CD4-positive, alpha-beta T cell (primary cell): ENCODE measurements at places on chromosomes 5 and 9.

- H3K4me3 ChIP-seq = no peak overlapping the region
- H3K27me3 ChIP-seq = peaks cover 6% of the 10 kb centered on the region
- DNase-seq = no peak
Measured at GRCh38 chr5:156685481-156685880, 164.6 kb upstream of the PPP1R2B start.

GRCh38 chr9:23850242-23850689, 24.2 kb upstream of the ELAVL2 start:
- no peak for DNase-seq
- no peak overlapping the region for H3K4me3 ChIP-seq

GRCh38 chr5:169248550-169248949, 52.4 kb downstream of the SLIT3 start:
- no peak overlapping the region for H3K4me3 ChIP-seq
- H3K27me3 ChIP-seq = no peaks in the 10 kb centered on the region
- H3K4me1 ChIP-seq = no peaks in the 10 kb centered on the region
- no peak overlapping the region for H3K27ac ChIP-seq

DNA sequence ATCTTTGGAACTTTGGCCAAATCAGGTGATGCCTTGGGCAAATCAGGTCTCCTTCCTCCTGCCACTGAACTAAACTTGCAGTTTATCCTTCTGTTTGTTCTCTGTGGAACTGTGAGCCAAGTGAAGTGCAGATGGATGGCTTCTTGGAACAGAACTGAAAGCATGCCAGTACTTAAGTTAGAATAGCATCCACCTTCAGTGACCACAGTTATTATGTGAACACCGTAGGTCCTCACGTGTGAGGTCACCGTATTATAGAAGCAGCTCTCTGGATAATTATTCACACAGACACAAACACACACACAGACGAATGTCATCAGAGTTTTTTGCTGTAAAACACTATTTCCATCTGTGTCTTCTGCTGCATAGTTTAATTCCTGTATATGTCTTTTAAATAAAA, 162.6 kb downstream of the EFNA5 start:
- no peaks in the 10 kb centered on the region for H3K4me1 ChIP-seq
- H3K27ac ChIP-seq = no peak overlapping the region
- H3K27me3 ChIP-seq = no peaks in the 10 kb centered on the region
- no peak for DNase-seq
- no peaks in the 10 kb centered on the region for H3K36me3 ChIP-seq

DNA sequence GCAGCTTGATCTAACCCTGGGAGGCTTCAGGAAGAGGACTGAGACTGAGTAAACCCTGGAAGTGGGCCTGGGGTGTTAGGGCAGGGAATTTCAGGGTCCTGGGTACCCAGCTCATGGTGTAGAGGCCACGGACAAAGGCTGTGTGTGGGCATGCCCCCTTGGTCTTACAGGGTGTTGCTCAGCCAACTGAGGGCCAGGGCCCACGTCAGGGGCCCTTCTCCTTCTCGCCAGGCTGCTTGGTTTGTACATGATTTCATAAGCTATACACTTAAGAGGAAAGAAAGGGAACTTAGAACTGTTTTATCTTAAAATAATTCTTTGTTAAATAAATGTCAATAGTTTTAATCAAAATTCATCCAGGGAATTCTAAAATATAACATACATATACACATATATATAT, 95.4 kb downstream of the TLE4 start:
- DNase-seq = no peak
- peaks cover 3% of the 10 kb centered on the region for H3K36me3 ChIP-seq
- H3K27ac ChIP-seq = no peak overlapping the region

DNA sequence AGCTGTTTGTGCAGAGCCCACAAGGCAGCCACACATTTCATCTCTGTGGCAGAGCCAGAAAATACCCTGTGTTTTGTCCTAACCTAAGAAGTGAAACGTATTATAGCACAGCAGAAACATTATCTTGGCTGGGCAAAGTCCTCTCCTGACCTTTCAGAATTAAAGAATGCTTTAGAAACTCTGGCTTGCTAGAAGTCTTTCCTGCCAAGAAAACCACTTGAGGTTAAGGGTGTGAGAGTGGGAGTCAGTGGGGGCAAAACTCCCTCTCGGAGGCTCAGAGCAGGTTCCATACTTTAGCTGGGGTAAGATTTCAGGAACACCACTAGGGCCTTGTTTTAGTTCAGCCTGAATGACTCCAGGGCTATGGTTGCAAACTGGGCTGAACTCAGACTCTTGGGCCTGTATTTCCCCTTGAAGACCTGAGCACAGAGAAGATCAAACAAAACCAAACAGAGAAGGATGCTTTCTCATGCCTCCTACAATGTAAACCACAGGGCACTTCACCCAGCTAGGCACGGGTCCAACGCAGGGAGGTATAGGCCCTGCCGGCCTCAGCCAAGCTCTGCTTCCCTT, 48.0 kb downstream of the ZNF366 start:
- H3K36me3 ChIP-seq = no peaks in the 10 kb centered on the region
- H3K27me3 ChIP-seq = no peaks in the 10 kb centered on the region
- H3K27ac ChIP-seq = no peak overlapping the region
- DNase-seq = no peak
- H3K4me1 ChIP-seq = no peaks in the 10 kb centered on the region

DNA sequence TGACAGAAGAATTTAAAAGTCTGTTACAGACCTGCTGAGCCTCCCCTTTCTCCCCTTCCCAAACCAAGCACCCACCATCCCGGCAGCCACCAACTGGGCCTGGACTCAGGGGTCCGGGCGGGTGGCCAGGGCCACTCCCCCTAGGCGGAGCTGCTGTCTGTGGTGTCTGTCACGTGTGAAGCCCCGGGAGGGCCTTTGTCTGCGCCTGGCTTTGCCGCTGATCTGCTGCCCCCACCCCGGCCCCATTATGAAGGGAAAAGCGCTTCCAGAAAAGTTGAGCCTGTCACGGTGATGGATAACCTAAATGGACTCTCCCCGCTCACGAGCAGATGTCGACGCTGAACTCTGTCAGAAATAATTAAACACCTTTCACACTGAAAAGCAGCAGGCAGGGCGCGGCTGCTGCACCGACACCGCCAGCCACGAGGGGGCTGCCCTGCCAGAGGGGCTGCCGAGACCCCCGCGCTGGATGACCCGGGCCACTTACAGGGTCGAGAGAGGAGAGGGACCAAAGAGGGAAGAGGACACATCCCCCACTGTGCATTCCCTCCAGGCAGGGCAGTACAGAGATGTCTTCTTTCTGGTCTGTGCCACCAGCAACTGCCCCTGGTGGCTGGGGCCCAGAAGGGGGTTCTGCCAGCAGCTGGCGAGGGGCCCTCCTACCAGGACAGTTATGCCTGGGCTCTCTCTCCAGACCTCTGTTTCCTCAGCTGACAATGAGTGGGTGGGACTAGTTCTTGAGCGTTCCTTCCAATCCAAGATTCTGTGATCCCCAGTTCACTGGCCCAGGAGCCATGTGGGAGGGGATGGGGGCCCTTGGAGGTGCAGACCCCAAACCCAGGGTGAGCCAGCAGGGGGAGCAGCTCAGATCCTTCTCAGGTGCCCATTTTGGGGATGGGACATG, 36.0 kb upstream of the BARHL1 start:
- peaks cover 4% of the 10 kb centered on the region for H3K4me1 ChIP-seq
- no peak for DNase-seq
- H3K4me3 ChIP-seq = no peak overlapping the region
- H3K27ac ChIP-seq = no peak overlapping the region

DNA sequence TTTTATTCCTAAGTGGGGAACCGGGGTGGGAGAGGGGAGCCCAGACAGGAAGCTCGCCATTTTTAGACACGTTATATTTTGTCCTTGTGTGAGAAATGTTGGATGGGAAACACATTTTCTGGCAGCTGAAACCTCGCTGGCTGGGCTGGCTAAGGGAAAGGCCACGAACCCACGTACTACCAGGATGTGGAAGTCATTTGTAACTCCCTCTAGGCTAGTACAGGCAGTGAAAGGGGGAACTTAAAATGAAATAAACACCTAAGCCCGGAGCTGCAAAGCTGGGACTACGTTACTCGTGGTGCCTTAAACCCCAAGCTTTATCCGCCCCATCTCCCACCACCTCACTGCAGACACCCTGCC, 42.5 kb downstream of the TMEM174 start:
- no peak for DNase-seq
- peaks cover 13% of the 10 kb centered on the region for H3K4me1 ChIP-seq
- H3K27me3 ChIP-seq = peaks cover 36% of the 10 kb centered on the region
- H3K27ac ChIP-seq = no peak overlapping the region
- H3K4me3 ChIP-seq = peak overlapping the region; percentile 28

DNA sequence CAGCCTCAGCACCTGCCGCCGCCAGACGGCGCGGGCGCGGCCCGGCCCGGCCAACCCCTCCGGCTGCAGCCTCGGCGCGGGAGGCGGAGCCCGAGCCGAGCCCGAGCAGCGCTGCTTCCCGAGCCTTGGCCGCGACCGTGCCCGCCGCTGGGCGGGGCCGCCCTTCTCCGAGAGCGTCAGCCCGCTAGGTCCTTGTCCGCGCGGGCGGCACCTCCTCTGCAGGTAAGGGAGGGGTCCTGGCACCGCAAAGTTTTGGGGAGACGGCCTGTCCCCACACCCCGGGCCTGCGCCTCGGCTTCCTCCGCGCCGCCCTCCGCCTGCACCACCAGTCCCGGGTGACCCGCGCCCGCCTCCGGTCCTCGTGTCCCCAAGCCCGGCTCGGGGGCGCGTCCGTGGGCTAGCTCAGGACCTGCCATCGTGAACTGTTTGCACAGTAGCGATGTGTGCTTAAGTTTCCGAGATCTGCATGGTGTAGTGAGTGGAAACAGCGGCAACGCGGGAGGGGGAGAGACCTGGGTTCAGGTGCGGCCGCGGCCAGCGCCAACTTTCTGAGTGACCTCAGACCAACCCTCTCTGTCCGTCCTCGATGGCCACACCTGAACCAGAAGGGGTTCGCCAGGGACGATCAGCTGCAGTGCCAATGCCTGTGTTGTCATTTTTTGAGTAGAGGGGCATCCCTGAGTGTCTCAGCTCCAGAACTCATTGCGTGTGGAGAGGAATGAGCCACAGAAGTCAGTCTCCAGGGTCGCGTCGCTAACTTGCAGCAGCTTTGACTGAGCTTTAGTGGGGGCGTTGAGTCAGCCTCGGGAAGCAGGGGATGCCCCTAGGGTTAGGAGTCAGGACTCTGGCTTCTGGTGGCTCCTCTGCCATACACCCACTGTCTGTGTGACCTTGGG, at the start of gene FRMPD1:
FRMPD1 (plus strand) TSS at position 82 of the 896 bp plus-strand sequence. CDS start 41,688 bp downstream, outside the sequence.
- H3K4me3 ChIP-seq = peak within 1 kb of the TSS; percentile 53
- peaks cover 16% of the 10 kb centered on the region for H3K4me1 ChIP-seq
- H3K27ac ChIP-seq = no peak within 1 kb of the TSS
- peaks cover 59% of the 10 kb centered on the region for H3K27me3 ChIP-seq

- DNase-seq = no peak
- no peaks in the 10 kb centered on the region for H3K27me3 ChIP-seq
- H3K36me3 ChIP-seq = no peaks in the 10 kb centered on the region
- H3K4me3 ChIP-seq = no peak overlapping the region
Measured at GRCh38 chr5:160742446-160742845, 109.6 kb downstream of the ATP10B start.

- H3K4me1 ChIP-seq = peaks cover 9% of the 10 kb centered on the region
- H3K36me3 ChIP-seq = no peaks in the 10 kb centered on the region
- H3K27me3 ChIP-seq = no peaks in the 10 kb centered on the region
- H3K27ac ChIP-seq = no peak overlapping the region
- DNase-seq = no peak
- H3K4me3 ChIP-seq = no peak overlapping the region
Measured at GRCh38 chr5:103263054-103263453, 4.5 kb downstream of the MACIR start.

DNA sequence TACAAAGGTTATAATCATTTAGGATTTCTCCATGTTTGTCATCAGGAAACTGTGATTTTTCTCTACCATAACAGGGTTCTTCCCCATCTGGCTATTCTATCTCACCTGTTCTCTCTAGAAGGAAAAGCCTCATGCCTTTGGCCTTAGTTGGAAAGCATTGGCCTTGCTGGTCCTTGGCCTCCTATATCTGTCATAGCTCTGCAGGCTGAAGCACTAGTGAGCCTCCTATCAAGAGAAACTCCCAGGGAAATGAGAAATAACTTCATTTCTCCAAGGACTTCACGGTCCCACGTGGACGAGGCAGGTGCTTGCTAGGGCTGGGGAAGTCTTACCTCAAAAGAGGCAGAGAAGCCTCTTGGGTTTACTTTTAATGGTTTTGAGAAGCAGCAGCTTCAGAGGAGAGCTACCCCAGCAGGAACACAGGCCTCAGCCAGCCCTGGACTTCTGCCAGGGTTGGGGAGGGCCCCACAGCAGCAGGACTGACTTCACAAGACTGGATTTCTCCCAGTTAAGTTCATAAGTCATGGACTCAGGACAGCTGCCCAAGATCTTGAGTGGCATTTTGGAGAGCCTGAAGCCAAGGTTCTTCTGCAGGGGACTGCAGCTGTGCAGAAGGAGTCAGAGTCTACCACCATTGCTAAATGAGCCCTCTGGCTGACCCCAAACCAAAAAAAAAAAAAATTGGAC, 15.8 kb upstream of the PSAT1 start:
- no peaks in the 10 kb centered on the region for H3K4me1 ChIP-seq
- H3K4me3 ChIP-seq = no peak overlapping the region
- no peak for DNase-seq
- H3K36me3 ChIP-seq = no peaks in the 10 kb centered on the region
- no peak overlapping the region for H3K27ac ChIP-seq
- no peaks in the 10 kb centered on the region for H3K27me3 ChIP-seq

- no peak overlapping the region for H3K27ac ChIP-seq
- H3K4me1 ChIP-seq = peaks cover 6% of the 10 kb centered on the region
- no peak for DNase-seq
- H3K27me3 ChIP-seq = peaks cover 5% of the 10 kb centered on the region
- no peak overlapping the region for H3K4me3 ChIP-seq
Measured at GRCh38 chr9:81694541-81694940, 5.2 kb upstream of the TLE1 start.

GRCh38 chr5:98755406-98755805, 18.1 kb upstream of the RGMB start:
- no peaks in the 10 kb centered on the region for H3K4me1 ChIP-seq
- no peaks in the 10 kb centered on the region for H3K36me3 ChIP-seq
- H3K27me3 ChIP-seq = no peaks in the 10 kb centered on the region

DNA sequence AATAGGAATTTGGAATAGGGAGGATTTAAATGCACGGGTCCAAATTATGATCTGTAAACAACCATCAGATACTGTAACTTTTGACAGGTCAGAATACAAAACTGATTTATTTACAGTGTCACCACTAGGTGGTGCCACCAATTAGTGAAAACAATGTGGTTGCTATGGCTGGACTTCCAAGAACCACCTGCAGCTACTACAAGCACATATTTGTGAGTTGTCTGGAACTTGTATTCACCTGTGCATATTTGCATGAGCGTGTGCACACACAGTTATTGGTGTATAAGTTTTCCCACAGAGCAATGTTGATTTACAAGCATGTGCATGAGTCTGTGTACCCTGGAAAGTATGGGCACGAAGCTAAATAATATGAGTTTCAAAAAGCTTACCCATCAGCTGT, 3.0 kb upstream of the HRCT1 start:
- no peaks in the 10 kb centered on the region for H3K27me3 ChIP-seq
- peaks cover 46% of the 10 kb centered on the region for H3K4me1 ChIP-seq
